Osteoblast (primary cell): ENCODE measurements at places on chromosomes 5 and 9. TPM values are rescaled to one million over a fixed set of nuclear protein-coding genes. Genes with fewer than 3 reads are reported as not detected.

- no peak for DNase-seq
Measured at GRCh38 chr9:15846611-15847010, 293.8 kb downstream of the CCDC171 start.

DNA sequence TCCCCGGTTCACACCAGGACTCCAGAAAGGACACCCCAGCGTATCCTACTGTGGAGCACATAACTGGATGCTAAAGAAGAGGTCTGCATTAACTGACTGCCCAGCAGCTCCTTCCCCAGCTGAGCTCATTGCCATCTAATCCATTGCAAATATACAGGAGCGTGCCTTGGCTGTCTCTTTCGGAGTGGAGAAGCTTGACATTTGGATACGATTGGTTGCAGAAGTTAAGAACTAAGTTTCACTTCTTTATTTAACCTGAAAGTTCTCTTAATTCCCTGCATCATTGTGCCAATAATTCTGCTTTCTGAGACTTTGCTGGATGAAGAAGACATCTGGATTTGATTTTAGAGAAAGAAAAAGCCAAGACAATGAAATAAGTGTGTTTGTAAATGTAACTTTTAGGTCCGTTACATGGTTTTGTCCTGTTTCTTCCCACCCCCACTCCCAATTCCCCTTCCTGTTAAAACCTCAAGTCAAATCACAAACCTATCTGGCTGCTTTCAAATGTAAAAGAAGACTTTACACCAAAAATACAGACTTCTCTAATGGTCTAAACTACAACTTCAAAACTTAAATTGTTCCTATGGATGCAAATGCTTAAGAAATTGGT lies 33.9 kb downstream of the TAS2R1 start:
- no peak for DNase-seq

DNA sequence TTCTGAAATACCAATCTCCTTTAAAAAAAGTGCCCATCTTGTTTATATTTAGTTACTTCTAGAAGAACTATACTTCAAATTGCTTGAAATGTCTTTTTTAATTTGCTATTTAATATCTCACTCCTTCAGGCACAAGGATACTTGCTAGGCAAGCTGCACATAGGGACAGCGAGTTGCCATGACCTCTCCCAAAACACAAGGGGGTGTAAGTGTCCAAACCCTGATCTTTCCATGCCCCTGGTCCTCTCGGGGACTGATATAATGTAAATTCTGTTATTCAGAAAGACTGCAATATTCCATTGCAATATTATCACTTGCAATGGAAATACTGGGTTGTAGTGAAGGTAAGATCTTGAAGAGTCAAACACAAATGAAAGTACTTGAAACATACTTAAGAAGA lies 480.4 kb downstream of the CETN3 start:
- no peak for DNase-seq

- no peak for DNase-seq
Measured at GRCh38 chr9:19231904-19232822, 1.7 kb downstream of the DENND4C start.

DNA sequence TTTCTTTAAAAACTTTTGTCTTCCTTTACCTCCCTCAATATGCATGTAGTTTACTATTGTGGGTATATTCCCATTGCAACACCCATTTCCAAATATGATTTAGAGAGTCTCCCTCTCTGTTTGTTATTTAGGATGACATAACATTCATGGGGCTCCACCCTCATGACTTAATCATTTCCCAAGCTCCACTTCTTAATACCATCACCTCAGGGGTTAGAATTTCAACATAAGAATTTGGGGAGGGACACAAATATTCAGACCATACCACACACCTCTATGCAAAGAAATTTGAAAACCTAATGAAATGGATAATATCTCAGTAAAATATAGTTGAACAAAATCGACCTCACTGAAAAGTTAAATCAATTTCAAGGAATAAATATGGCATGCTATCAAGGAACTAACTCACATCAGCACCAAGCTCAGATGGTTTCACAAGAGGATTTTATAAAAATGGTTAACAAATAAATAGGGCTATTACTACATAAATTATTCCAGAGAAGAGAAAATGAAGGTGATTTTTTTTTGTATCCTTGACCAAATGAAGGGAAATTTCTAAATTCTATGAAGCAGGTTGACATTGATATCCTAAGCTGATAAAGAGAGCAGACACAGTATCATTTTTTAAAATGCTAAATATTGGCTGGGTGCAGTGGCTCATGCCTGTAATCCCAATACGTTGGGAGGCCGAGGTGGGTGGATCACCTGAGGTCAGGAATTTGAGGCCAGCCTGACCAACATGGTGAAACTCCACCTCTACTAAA lies 20.2 kb upstream of the UBTD2 start:
- no peak for DNase-seq

CD180 gene
- total RNA-seq = not detected in 2 replicates
